ENCODE measurements at places on chromosomes 12 and 14.

DNA sequence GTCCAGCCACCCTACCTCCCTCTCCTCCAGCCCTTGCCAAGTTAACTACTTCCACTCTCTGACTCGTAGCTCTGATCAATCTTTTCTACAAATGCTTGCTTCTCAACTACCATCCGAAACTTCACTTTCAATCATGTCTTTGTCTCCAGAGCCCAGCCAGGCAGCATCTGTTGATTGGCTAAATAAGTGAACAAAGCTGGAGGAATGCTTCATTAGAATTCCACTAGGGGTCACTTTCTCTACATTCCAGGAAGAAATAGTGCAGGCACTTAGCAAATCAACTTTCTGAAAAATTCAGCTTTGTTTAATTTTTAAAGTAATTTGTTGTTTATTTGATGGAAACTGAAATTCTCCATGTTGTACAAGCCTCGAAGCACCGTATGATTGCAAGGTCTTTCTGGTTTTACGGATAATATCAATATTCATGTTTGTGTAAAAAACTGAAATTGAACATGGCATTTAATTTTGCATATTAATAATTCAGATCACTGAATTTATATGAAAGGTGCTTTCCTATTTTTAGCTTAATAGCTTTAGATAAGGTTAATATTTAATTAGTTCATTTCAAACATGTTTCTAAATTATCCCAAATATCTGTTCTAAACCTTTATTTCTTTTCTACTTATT is 32.4 kb upstream of the HELB start:
- peak; percentile 10 for DNase-seq

DNA sequence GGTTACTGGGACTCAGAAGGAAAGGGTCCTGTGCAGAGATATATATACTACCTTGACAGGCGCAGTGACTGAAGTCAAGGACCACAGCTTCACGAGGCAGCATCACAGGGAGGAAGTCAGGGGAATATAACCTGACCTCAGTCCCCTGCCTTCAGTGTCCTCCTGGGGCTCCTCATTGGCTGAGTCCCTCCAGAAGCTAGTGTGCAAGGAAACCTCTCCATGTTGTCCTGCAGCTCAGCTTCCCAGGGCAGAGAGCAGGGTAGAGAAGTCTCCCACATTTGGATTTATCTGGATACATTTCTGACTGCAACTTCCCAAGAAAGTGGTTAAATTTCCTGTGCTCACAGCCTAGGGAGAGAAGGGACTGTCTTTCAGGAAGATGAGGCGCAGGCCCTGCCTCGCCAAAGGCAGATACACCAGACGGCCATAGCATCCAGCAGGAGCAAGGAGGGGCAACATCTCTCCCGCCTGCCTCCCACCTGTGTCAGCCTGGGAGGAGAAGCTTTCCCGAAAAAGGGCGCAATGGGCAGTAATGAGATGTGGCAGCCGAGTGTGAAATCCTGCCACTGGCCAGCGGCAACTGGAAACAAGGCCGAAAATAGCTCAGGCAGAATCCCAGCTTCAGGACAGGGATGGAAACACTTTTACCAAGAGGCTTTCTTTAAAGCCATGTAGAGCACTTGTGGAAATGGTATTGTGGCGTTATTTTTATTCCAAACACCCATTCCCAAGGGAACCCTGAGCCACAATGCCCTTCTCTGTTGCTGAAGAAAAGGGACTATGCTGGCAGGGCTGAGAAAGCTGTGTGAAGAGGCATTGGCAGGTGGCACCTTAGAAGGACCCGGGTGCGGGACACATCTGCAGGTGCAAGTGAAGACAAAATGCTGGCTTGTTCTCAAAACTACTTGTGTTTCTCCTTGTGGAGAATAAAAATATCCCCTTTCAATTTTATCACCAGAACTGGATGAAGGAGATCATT is 54.9 kb upstream of the HIF1A start:
- no peak for DNase-seq

DNA sequence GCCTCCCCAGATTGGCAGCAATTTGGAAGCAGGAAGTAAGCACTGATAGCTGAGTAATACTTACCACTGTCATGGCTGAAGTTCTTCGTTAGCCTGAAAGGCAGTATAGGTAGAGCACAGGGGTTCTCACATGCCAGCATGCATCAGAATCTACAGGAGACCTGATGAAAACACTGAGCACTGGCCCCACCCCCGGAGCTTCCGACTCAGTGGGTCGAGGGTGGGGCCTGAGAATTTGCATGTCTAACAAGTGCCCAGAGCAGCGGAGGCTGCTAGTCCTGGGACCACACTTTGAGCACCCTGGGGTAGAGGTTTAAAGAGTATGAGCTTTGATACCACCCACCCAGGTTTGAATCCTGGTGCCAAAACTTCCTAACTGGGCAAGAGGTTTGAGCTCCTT is 89.6 kb downstream of the FBXW8 start:
- DNase-seq: no peak

DNA sequence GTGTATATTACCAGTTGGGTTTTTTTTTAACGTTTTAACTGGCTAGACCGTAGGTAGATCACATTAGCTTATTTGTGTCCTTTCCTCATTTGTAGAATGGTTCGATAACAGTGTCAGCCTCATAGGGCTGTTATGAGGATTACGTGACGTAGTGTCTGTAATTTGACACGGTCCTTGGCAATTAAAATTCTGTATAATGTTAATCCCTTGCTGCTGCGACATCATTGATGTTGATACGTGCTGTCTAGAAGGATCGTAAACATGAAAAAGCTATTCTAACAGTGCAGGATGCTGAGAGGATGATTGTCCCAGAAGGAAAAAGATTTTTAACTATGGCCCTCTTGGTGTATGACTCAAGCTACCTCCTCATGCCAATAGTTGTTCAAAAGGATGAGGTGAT is 50.9 kb downstream of the HSP90AA1 start:
- no peak for DNase-seq

- no peak for DNase-seq
Observed at GRCh38 chr12:12017798-12018197, 52.9 kb upstream of the BCL2L14 start.

Measured in GM19239 (cell line).